ENCODE measurements at places on chromosomes 6 and 20. TPM values are rescaled to one million over a fixed set of nuclear protein-coding genes. Genes with fewer than 3 reads are reported as not detected.
A peak's percentile ranks its signal among the peaks of the same experiment; 100 is the strongest.

GRCh38 chr6:152981989-152982903 lies 595 bp downstream of the FBXO5 start:
- peak; percentile 30 for DNase-seq

DNA sequence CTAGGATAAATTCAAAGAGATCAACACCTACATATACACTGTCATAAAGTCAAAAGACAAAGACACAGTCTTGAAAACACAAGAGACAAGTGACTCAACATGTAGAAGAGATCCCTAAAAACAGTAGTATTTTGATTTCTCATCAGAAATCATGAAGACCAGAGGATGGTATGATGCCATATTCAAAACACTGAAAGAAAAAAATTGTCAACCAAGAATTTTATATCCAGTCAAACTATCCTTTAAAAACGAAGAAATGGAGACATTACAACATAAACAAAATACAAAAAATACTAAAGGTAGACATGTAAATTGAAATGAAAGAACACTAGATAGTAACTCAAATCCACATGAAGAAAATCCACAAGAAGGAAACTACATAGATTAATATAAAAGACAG lies 27.3 kb upstream of the HBS1L start:
- DNase-seq = no peak

- no peak for DNase-seq
Measured at GRCh38 chr20:57842720-57843119, 132.9 kb upstream of the PMEPA1 start.

DNA sequence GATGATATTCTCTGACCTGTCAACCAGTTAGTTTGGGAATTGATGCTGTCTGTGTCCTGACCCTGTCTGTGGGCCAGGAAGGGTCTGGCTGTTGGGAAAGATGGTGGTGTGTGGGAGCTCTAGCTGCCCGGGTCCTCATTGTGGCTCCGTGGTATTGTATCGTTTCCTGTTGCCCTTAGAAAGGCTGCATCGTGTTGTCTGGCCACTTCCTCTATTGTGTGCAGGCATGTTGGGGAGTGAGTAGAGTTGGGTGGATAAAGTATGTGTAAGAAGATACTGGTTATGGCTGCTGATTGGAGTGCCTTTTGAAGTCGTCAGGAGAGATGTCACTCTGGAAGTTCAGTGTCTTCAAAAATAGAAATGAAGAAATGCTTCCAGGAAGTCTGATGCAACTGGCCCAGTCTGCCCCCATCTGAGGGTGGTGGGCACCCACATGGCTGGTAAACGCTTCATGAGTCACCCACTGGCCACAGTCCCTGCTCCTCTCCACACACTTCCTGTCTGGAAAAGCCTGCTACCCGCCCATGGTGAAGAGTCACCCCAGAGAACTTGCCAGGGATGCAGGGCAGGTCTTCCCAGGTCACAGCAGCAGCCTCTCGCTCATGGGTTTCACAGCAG lies 27.9 kb downstream of the PPARD start:
- peak; percentile 52 for DNase-seq

PRICKLE4 gene
- total RNA-seq = 10.9 TPM

All from uterus (tissue), 4 donors.